Dermis microvascular lymphatic vessel endothelial cell (primary cell): ENCODE measurements at places on chromosomes 1 and 21. TPM values are rescaled to one million over a fixed set of nuclear protein-coding genes. Genes with fewer than 3 reads are reported as not detected.
A peak's percentile ranks its signal among the peaks of the same experiment; 100 is the strongest.

The CD48 gene
- total RNA-seq: not detected in 2 replicates

- no peak for DNase-seq
These were observed 442.7 kb downstream of the PTBP2 start for GRCh38 chr1:97164276-97164639.

GRCh38 chr1:5564578-5565257 is 427.5 kb downstream of the NPHP4 start:
- DNase-seq: no peak

The PLEKHA6 gene
- total RNA-seq: 0.89 and 1.5 TPM in 2 replicates

DNA sequence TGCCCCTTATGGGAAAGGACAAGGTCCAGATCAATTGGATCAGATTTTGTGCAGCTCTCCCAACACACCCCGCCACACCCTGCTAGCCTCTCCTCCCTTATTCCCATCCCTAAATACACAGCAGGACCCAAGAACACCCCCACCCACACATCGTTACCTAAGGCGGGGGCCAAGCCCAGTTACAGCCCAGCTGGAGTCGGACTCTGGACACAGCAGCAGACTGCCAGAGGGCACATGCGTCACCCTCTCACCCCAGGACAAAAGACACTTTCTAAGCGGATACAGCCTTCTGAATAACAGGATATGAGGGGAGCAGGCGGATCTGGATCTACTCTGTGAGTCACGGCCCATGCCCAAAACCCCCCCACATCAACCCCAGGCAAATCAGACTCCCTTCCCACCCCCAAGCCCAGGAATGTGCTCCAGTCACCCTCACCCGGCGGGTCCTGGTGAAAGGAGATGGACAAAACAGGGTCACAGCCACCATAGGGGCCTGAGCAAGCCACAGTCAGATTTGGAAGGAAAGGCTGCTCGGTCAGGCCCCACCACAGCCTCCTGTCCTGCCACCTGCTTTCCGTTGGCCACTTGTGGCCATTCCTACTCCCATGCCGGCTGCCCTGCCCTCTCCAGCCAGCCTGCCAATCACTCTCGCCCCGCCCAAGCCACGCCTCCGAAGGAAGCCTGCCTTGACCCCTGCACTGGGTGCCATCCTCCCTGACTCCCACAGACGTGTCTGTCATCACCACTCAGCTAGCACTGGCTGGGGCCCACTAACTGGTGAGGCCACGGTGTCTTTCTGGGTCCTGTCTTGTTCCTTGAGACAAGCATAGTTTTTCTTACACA is 4.0 kb downstream of the S100A16 start:
- peak; percentile 98 for DNase-seq

The PDE9A gene
- 1.4 and 4.7 TPM in 2 replicates for total RNA-seq

The RPS6KA1 gene
- total RNA-seq: 12.4 and 15.9 TPM in 2 replicates

DNA sequence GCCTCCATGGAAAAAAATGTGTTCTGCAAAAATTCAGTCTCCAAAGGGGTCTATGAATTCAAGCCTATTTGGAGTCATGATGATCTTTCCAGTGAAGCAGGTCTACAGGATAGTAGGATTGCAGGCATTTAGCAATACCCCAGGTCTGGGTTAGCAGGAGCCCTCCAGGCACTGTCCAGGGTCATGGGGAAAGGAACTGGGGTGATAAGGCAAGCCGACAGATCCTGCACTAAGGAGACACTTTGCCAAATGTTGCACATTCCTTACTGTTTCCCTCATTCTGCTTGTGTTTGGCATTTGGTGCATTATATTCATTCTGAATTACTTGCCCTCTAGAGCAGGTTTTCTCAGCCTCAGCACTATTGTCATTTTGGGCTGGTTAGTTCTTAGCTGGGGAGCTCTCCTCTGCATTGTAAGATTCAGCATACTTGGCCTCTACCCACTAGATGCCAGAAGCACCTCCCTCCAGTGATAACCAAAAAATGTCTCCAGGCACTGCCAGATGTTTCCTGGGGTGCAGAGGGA is 333.3 kb upstream of the PLXNA2 start:
- DNase-seq: no peak

DNA sequence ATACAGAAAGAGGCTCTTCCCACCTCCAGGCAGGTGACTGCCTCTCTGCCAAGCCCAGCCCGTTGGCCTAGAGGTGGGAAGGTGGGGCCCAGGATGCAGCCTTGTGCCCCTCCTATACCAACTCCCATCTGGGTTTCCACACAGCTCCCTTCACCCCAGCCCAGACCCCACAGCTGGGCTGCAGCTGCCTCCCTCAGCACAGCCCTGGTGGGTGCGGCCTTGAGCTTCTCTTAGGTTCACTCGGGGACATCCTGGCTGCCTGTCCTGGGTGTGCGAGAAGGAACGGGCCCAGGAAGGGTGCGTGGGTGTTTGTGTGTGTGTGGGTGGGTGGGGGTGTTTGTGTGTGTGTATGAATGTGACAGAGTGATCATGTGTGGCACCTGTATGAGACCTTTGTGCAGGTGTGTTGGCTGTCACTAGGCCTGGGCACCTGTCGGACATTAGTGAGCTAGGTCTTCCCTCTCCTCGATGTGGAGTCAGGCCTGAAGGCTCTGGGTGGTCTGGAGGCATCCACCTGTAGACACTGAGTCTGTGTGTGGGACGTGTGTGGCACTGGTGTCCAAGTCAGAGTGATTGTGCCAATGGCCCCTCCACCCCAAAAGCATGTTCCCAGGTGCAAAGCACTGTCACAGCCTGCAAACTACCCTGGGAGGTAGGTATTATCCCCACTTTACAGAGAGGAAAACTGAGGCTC is 30.7 kb downstream of the FOXO6 start:
- no peak for DNase-seq

DNA sequence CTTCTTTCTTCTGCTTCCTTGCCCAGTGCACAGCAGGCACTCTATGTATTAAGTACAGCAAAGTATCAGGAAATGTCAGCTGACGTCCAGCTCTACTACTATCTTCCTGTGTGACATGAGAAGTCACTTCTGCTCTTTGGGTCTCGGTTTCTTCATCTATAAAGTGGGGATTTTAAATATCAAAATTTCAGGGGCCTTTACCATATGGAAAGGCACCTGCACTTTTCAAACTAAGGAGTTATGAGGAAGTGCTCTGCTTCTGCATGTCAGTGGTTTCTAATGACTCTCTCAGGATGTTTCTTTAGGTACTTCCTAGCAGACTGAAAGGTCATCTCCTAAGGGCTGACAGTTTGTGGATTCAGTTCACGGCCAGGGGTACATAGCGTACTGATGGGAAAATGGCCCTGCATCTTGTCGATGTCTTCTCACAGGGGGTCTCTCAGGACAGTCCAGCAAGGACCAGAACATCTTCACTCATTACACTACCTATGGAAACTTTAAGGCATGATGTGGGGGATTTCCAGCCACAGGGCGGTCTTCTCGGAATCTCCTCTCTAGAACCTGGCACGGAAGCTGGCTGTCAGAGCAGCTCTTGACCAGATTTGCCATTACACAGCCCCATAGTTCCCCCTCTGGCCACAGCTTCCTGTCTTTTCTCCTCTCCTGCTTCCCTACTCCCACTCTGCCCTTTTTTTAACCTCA is 42.0 kb upstream of the MTF1 start:
- DNase-seq: no peak

GRCh38 chr1:230129341-230129740 is 62.3 kb downstream of the GALNT2 start:
- no peak for DNase-seq

The TRIM45 gene
- total RNA-seq: 0.90 and 2.1 TPM in 2 replicates

- DNase-seq: no peak
These were observed 71.5 kb downstream of the MAP10 start for GRCh38 chr1:232876506-232877364.

- no peak for DNase-seq
These were observed 1.7 kb downstream of the ARID1A start for GRCh38 chr1:26697431-26697977.

- DNase-seq: no peak
These were observed 98.4 kb downstream of the DIRAS3 start for GRCh38 chr1:67952071-67952470.

DNA sequence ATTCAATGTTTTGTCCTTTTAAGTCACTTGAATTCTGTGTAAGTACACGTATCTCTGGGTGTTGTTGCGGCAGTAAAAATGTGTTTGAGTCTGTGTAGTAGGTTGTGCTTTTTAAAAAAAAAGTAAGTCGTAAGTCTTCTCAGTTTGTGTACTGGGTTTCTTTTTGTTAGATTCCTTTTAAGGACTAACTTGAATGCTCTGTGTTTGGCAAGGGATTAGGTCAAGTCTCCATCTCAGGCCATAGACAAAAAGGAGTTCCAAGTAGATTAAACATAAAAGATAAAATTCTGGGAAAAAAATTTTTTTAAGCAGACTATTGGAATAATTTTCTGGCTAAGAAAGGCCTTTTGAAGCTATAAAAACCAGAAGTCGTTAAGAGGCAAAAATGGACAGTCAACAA is 113.1 kb downstream of the ATP5PO start:
- DNase-seq: no peak
